Activated CD4-positive, alpha-beta T cell treated with anti-CD3 and anti-CD28 coated beads, Interleukin-2, Interleukin-6, amounts not matched to agents 100 ng/mL and 50 ng/mL, durations not matched to agents 16 hours and 8 hours (primary cell): ENCODE measurements at places on chromosomes 12 and 14.

DNA sequence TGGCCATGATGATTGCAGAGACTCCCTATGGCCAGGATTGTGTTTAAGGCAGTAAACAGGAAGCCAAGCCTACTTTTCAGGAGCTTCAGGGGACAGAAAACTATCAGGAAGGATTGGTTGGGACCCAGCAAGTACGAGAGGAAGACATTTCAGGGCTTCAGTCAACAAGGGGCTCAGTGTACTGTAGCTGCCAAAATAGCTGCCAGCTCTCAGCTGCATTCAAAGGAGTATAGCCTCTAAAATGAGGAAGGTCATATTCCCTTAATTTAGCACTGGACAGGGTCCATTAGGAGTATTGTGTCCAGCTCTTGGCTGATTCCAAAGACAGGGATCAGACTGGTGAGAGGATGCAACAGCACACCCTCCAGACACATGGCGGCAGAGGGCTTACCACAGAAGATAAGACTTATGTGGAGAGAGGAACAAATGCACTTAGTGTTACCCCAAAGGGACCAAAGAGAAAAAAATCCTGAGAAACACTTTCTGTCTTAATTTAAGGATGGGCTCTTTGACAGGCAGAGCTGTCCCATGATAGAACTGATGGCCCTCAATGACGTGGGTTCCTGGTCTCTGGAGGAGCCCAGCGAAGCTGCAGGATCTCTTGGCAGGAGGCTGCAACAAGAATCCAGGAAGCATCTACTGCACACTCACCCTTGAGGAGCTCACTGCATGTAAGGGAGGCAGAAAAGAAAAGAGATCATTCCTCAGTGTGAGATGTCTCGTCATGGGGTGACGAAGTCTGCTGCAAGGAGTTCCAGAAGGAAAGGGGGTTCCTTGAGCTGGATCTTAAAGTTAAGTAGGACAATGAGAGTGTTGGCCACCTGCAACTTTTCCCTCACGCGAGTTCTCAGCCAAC lies 14.8 kb downstream of the BDKRB1 start:
- no peak for DNase-seq

- no peak for DNase-seq
Observed at GRCh38 chr12:42162193-42162592, 17.5 kb upstream of the GXYLT1 start.

DNA sequence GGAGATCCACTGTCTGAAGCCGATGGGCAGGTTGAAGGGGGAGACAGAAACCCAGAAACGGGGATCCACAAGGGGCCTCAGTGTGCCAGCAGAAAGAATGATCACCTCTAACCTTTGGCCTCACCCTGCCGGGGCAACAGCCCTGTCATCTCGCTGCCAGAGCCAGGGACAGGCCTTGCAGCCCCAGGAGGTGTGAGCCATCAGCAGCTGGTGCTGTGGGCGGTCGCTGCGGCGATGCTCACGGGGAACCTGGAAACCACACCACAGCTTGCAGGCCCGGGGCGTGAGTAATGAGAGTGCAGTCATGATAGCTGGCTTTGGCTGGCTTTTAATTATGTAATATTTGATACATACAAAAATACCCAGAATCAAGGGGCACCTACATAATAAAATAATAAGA lies 4.7 kb upstream of the TTC7B start:
- DNase-seq: peak; percentile 78

GRCh38 chr14:75911883-75912282 lies 69.9 kb downstream of the TGFB3 start:
- no peak for DNase-seq

- no peak for DNase-seq
Observed at GRCh38 chr12:62660756-62661155, 194.1 kb downstream of the MON2 start.
